ENCODE measurements at places on chromosomes 16 and 17.

DNA sequence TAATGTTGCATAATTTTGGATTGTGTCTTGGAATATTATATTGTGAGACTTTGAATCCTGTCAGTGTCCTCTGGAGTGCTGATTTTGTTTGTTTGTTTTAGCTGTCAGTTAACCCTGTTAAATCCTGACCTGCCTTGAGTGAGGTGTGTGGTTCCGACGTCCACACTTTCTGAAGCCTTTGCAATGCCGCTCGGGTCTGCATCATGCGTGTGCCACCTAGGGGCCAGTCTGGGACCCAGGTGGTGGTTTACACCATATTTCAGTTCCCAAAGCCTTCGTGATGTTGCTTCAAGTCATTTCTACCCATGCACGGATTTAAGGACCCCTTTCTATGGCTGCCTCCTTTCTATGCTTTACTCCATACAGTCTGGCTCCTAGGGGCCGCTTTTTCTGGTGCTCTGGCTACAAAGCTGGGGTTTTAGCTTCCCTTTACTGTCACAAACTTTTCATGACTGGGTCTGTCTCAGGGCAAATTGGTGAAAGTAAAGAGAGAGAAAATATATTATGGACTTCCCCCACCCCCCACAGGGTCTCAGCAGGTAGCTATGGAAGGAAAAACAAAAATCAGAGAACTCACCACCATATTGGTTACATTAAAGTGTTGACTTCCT lies 11.4 kb upstream of the OR4D1 start:
- no peak for DNase-seq

GRCh38 chr17:5516060-5516792 lies 29.9 kb downstream of the MIS12 start:
- DNase-seq = no peak

DNA sequence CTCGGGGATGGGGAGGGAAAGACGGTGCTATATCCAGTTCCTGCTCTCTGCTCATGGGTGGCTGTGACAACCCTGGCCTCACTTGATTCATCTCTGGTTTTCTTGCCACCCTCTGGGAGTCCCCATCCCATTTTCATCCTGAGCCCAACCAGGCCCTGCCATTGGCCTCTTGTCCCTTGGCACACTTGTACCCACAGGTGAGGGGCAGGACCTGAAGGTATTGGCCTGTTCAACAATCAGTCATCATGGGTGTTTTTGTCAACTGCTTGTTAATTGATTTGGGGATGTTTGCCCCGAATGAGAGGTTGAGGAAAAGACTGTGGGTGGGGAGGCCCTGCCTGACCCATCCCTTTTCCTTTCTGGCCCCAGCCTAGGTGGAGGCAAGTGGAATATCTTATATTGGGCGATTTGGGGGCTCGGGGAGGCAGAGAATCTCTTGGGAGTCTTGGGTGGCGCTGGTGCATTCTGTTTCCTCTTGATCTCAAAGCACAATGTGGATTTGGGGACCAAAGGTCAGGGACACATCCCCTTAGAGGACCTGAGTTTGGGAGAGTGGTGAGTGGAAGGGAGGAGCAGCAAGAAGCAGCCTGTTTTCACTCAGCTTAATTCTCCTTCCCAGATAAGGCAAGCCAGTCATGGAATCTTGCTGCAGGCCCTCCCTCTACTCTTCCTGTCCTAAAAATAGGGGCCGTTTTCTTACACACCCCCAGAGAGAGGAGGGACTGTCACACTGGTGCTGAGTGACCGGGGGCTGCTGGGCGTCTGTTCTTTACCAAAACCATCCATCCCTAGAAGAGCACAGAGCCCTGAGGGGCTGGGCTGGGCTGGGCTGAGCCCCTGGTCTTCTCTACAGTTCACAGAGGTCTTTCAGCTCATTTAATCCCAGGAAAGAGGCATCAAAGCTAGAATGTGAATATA lies 4.8 kb upstream of the LASP1NB start:
- DNase-seq = no peak

GRCh38 chr16:69840975-69841374 lies 78.8 kb downstream of the WWP2 start:
- DNase-seq = no peak

- peak; percentile 9 for DNase-seq
These were observed 50.8 kb upstream of the SMIM36 start for GRCh38 chr17:55561973-55562495.

- DNase-seq = peak; percentile 14
These were observed 388.0 kb downstream of the SEC14L1 start for GRCh38 chr17:77528516-77529327.

DNA sequence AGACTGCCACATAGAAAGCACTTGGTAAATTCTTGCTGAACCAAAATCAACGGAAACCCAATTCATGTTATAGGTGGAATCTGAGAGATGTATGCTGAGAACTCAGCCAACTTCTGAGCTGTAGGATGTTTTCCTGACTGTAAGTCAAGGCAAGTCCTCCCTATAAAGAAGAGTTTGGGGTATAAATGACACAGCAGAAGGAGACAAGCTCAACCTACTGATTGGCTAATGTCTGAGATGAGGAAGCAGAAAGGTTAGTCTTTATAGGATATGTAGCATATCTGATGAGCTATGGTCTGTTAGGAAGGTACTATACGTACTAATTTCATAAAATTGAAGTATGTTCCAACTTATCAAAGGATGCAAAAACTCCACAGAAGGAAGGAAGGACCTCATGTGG lies 99.5 kb downstream of the XYLT1 start:
- DNase-seq = no peak

DNA sequence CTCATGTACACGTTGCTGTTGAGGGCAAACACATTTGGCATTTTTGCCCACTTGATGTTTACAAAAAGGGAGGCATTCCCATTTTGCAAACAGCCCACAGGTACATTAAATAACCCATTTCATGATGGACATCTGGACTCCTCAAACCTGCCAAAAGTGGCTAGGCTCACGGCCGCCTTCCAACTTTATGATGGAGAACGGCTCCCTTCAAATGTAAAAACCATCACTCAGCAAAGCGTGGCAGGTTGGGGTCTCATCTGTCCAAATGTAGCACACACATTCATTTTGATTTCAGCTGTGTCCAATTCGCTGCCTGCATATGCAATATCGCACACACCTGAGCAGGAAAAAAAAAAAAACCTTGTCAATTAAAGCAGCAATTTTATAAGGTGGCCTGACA lies 417.8 kb downstream of the TMEM114 start:
- no peak for DNase-seq

- peak; percentile 97 for DNase-seq
These were observed 9.3 kb downstream of the CORO6 start for GRCh38 chr17:29613352-29613837.

- DNase-seq = no peak
These were observed 72.3 kb downstream of the GP2 start for GRCh38 chr16:20255002-20255401.

GRCh38 chr17:72713701-72714100 lies 378.8 kb downstream of the SLC39A11 start:
- no peak for DNase-seq

GRCh38 chr17:38893607-38894006 lies 23.7 kb downstream of the LASP1 start:
- DNase-seq = peak; percentile 39

DNA sequence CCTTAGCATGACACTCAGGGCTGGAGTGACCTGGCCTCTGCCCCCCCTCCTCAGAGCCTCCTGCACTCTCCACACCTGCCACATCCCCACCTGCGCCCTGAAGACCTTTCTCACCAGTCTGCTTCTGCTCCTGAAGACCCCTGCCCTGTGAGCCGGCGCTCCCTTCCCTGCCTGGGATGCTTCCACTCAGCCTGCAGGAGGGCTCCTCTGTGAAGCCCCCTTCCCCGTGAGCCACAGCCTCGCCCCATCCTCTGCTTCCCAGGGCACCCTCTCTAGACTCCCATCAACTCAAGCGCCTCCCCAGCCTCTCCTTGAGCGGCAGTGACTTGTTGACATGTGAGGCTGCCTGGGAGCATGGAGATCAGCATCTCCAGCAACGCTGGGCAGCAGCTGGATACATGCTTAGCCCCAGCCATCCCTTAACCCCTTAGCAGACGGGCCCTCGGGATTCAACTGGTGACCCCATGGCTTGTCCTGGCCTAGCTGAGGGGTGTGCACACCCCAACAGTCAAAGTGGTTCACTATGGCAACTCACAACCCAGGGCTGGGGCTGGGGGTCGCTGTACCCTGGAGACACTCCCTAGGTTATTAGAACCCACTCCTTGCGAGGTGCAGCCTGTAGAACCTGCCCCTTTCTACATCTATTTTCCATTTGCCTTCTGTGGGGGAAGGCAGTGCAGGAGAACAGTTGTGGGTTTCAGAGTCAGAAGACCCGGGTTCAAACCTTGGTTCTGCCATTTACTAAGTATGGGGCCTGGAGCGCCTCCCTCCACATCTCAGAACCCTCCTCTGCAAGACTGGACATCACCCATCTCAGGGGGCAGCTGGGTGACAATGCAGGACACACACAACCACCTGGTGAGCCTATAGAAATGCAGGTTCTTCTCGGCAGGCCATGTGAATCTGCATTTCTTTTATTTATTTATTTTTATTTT lies 21.5 kb downstream of the TMEM235 start:
- DNase-seq = no peak

DNA sequence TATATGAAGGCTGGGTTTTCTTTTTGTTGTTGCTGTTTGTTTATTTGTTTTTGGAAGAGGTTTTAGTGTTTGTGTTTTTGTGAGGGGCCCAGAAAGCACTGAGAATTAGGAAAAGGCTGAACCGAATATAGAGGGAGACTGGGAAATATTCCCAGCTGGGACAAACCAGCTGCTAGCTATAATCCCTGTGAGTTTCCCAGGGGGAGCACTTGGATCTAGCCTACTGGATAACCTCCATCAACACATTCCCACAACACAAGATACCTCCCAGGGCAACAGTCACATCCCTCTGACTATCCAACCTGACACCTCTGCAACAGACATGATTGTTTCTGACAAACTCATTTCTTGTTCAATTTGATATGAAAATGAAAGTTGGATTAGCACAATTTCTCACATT lies 16.7 kb downstream of the CDH11 start:
- DNase-seq = no peak

All from activated CD4-positive, alpha-beta T cell treated with anti-CD3 and anti-CD28 coated beads, Interleukin-2, Interleukin-4, amounts not matched to agents 100 ng/mL and 50 ng/mL, durations not matched to agents 16 hours and 8 hours (primary cell).